Heart left ventricle (tissue), 16 donors: ENCODE measurements at places on chromosomes 1 and 21.

- DNase-seq, result no peak
Observed at GRCh38 chr1:201619513-201619912, 80.6 kb downstream of the NAV1 start.

- no peak for DNase-seq
Observed at GRCh38 chr21:15446223-15446622, 283.6 kb upstream of the USP25 start.

DNA sequence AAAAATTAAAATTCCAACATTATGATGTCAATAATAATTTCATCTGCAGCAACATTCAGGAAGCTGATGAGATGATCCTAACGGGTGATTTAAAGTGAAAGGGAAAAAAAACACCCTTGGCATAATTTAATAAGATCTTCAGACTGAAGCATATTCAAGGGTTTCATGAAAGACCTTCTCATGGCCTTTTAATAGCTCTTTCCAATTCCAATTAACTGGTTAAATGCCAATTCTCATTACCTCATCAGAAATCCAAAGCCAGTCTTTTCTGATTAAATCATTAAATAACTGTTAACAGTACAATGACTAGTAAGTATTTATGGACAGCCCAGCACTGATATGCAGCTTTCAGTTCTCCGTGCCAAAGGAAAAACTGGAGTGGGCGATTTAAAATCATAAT is 407.5 kb downstream of the SMYD3 start:
- no peak for DNase-seq

- DNase-seq, result no peak
Observed at GRCh38 chr1:231177226-231177625, 15.4 kb downstream of the TRIM67 start.

DNA sequence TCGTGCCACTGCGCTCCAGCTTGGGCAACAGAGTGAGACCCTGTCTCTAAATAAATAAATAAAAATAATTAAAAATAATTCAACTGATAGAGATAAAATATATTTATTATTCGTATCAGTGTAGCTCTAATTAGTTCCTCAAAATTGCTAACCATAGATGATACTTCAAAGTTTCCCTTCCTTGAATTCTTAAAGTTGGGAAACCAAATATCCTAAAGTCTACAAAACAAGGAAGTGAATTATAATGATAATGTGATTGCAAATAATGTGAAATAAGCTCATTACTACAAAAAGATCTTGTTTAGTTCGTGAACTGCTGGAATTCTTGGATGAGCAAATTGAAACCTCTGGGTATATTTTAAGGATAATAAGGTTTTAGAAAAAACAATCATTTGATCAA is 60.5 kb downstream of the NUP210L start:
- no peak for DNase-seq

DNA sequence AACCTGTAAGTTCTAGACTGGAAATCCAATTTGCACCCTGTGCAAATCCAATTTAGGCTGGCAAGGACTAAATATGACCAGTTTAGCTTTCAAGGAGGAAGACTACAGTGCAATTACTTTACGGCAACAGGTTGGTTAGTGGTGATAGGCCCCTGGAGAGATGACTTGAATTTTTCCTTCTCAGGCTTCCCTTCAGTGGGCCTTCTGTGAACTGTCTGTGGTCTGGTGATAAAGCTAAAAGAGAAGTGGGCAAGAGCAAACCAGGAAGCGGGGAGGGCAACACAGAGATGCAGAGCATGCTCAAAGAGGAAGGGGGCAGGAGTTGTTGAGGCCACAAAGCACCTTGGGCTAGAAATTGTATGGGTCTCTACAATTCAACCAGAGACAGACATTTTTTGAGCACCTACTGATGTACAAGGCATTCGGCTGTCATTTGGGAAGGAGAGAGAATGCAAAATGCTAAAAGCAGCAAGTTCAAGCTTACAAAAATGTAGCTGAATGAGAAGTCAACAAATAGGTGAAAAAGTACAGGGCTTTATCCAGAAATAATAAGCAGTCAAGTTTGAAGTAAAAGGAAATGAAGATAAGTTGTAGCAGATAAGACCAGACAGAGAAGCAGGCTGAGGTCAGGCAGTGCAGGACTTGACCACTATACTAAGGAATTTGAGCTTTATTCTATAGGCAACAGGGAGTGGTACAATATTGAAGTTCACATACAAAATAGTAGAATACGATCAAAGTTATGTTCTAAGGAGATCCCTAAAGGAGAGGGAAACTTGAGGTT is 23.9 kb downstream of the INPP5B start:
- DNase-seq, result no peak

GRCh38 chr1:168719306-168720111 is 9.5 kb downstream of the DPT start:
- no peak for DNase-seq
